ENCODE measurements at places on chromosomes 16 and 17. TPM values are rescaled to one million over a fixed set of nuclear protein-coding genes. Genes with fewer than 3 reads are reported as not detected.

DNA sequence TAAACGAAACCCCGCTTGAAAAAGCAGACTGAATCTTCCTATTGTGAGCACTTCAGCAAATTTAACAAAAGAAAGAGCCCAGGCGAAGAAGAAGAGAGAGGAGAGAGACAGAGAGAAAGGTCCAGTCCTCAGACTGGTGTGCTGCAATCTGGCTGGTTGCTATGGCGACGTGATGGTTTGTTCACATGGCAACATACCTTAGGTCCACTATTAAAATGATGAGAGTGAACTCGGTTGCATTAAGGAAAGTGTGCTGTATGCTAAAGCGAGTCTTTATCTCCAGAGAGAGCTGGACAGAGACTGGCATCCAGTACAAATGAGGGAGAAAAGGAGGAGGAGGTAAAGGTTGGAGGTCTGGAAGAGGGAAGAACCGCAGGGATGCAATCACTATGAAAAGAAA lies 271.8 kb upstream of the ZFHX3 start:
- DNase-seq, result no peak

DNA sequence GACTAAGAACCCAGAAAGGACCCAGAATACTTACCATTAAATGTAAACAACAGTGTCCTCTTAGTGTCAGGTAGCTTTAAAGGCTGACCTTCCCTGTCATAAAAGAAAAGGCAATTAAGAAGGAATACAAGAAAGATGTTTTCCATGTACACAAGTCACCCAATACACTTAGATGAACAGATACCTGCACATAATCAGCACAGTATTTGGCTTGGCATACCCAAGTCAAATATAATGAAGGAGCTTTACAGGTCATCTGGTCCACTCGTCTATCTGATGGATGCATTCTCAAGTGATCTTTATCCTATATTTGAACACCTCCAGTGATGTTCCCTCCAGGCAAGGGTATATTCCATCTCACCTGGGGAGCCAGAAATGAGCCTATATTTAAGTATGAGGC lies 11.1 kb upstream of the STRADA start:
- DNase-seq, result no peak

GRCh38 chr17:37815536-37815935 lies 70.7 kb upstream of the HNF1B start:
- DNase-seq, result no peak

GRCh38 chr16:35639233-35640205 lies 2180.1 kb downstream of the TP53TG3F start:
- DNase-seq, result no peak

GRCh38 chr16:79328402-79329165 lies 272.0 kb downstream of the MAF start:
- no peak for DNase-seq

GRCh38 chr17:73396431-73397277 lies 84.9 kb upstream of the CDC42EP4 start:
- no peak for DNase-seq

GRCh38 chr17:40915199-40915661 lies 22.2 kb downstream of the KRT23 start:
- peak; percentile 96 for DNase-seq

DNA sequence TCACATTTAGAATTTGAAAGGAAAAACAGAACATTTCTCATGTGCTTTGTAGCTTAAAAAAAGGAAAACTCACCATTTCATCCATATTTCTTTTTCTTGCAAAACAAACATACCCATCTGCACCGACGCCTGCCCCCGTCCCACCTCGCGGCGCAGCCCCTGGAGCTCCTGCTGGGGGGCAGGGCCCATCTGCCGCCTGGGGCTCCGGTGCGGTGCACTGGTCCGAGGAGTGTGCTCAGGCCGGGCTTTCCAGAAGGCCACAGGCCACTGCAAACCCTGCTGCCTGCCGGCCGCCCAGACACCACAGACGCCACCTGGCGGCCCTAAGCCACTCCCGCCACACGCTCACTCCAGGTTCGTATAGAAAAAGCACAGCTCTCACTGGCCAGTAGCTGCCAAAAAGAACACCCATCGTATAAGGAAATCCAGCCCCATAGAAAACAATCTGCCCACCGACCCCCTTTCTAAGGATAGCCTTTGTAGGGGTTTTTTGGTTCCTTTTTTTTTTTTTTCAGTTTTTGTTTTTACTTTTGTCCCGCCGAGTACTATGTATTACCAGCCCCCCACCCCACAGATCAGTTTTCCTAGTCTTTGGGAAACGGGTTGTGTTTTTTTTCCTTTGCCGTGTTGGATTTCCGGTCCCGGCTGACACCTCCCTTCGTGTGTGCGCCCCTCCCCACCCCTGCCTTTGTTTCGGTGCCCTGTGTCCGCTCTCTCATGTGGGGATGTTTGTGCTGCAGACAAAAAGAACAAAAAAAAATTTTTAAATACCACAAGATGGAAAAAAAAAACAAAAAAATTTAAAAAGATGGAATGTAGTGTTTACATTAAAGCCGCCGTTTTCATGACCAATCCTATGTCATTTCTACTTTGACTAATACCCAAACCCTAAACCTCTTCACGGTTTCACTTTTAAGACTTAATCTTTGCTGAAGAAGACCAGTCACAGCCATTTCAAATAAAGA lies 68.8 kb downstream of the AMFR start:
- no peak for DNase-seq

- no peak for DNase-seq
Measured at GRCh38 chr17:49565948-49566491, 9.7 kb upstream of the NXPH3 start.

GRCh38 chr16:68972013-68972412 lies 128.7 kb downstream of the TANGO6 start:
- DNase-seq, result no peak

DNA sequence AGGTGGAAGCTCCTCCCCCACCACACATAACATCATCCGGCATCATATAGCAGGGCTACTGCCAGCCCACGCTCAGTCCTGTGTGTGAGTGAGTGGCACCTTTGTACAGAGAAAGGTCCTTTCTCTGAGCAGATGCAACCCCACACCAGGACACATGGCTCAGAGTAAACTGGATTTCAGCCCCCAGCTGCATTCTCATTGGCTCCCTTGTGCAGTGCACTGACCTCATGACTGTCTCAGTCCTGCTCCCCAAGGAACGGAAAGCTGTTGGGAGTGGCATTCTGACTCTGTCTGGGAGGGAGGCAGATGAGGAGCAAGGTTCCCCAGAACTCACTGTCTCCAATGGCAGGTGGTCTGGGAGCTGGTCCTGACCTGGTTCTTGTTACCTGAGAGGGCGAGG lies 244.1 kb downstream of the PHKB start:
- no peak for DNase-seq

- DNase-seq, result no peak
Measured at GRCh38 chr16:52312716-52313115, 234.2 kb downstream of the TOX3 start.

DNA sequence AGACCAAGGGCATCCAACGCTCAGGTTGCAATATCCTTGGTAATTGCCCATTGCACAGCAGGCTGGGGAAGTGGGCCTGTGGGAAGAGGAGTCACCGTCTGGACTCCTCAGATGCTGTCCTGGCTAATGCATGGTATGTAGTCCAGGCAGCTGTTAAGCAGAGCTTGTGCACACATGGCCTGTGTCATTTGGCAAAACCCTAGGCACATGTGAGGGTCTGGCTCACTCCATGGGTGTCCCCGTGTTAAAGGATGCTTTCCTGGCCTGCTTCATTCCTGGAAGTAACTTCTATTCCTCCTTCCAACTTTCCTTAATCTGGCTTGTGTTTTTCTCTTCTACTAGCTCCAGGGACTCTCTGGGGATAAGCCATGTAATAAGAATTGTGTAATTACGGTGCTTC lies 378.0 kb upstream of the CA10 start:
- no peak for DNase-seq

GRCh38 chr17:49848019-49848473 lies at the start of gene TAC4:
TSS of gene TAC4 (minus strand) at chr17:49848069. CDS start at chr17:49848017, 52 bp downstream.
- DNase-seq, result no peak

- no peak for DNase-seq
Measured at GRCh38 chr16:15770512-15770911, 86.3 kb downstream of the MYH11 start.

DNA sequence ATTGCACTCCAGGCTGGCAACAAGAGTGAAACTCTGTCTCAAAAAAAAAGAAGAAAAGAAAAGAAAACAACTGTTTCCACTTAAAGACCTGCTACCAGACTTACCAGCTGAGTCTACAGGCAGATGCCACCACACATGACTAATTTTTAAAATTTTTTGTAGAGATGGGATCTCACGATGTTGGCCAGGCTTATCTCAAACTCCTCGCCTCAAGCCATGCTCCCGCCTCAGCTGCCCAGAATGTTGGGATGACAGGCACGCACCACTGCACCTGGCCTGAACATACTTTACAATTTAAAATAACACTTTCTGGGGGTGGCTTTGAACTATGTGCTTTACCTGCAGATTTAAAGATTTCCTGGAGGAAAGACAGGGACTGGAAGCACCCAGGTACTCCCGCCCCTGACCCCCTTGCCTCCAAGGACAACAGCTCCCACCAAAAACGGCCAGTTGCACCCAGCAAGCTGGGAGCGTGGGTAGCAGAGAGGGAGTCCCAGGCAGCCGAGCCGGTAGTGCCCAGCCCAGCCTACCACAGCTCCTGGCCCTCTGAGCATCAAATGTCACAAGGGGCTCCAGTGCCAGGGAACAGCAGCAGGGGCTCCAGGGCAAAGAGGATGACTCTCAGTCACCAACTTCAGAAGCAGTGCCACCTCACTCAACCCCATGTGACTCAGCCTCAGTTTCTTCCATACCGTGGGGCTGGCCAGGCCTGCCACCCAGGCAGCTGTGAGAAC lies 262.9 kb downstream of the PARN start:
- DNase-seq, result no peak

- DNase-seq, result no peak
Measured at GRCh38 chr16:85891776-85892166, 7.2 kb upstream of the IRF8 start.

DNA sequence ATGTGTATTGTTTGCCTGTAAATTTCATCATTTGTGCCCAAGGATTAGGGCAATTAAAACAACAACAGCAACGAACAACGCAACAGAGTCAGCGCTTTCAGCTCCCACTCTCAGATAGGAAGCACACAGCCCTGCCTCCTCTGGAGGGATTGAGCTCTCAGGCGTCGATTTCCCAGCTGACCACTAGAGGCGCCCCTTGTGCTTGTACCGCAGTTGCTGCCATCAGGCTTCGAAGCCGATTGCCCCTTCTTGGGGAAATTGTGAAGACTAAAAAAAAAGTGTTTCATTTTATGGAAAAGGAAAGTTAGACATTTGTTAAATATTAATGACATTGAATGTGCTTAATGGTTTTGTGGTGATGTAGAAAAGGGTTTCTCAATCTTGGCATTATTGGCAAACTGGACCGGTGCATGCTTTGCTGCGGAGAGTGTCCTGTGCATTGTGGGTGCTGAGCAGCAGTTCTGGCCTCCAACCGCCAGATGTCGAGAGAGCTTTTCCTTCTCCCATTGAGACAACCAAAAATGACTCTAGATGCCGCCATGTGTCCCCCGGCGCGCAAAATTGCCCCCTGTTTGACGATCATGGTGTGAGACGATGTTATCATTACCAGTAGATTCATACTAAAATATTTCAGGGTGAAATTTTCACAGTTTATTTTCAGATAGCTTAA lies 650.4 kb upstream of the RBFOX1 start:
- no peak for DNase-seq

Gene SEPTIN12
- not detected for polyA plus RNA-seq

Gene KLHL10
- 0.15 TPM for polyA plus RNA-seq

Gene ERBB2
- polyA plus RNA-seq, result 35.4 TPM

Gene KRTAP4-9
- not detected for polyA plus RNA-seq

Gene SMPD3
- polyA plus RNA-seq, result 0.07 TPM

Gene WDR59
- 36.7 TPM for polyA plus RNA-seq

Gene APOBR
- polyA plus RNA-seq, result 0.02 TPM
